Stimulated activated CD8-positive, alpha-beta memory T cell treated with anti-CD3 and anti-CD28 coated beads, Interleukin-15, amount 100 ng/mL, for 48 hours (primary cell): ENCODE measurements at places on chromosomes 4 and X.

DNA sequence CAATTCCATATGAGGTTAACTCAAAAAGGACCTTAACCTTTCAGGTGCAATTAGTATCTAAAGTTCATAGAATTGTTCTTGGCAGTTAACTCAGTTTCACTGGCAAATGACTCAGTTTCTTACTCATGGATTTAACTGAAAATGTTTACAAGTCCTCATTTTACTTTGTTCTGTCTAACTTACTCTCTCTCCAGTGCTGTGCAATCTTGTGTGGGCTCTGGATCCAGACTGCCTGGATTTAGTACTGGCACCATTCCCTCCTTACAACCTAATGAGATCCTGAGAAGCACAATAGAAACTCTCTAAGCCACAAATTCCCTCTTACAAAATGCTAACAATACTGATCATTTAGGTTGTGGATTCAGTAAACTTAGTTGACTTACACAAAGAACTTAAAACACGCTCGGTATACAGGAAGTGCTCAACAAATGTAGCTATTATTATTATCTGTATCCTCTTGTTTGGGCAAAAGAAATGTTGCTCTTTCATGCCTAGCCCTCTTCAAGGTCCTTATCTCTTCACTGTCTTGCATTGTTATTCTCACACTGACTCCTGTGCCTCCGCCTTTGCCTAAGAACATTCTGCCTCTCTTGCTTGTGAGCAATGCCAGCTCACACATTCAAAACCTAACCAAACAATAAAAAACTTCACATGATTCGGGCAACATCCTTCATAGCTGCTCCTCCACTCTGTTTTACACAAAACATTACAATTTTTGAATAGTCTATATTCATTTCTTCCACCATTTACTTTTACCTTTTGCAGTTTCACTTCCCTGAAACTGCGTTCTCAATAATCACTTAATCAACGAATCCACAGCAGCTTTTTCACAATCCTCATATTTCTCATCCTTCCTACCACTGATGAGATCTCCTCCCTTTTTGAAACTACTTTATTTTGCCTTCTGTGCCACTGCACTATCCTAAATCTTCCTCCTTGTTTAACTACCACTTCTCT lies 91.8 kb downstream of the PDE5A start:
- DNase-seq, result no peak

GRCh38 chrX:30822764-30823163 lies 66.3 kb downstream of the TAB3 start:
- no peak for DNase-seq

GRCh38 chr4:79390890-79391289 lies 17.1 kb downstream of the GK2 start:
- DNase-seq, result no peak

DNA sequence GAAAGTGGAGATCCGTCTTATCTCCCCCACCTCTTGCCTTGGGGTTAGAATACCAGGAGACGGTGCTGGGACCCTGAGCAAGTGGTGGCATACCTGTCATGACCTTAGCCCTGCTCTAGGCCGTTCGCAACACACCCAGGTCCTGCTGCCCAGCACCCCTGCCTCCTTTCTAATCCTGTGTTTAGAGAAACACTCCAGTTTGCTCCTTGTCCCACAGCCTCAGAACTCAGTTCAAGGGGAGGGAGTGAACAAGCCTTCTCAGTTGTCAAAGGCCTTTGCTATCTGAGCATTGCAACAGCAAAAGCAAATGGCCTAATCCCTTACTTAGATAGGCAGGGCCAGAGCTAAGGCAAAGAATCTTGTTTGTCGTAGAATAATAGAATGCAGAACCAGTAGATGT lies 67.9 kb downstream of the CHRNA9 start:
- DNase-seq, result no peak

GRCh38 chr4:155675709-155676429 lies 9.2 kb downstream of the GUCY1A1 start:
- DNase-seq, result no peak
